ENCODE measurements at places on chromosomes 5 and 9. TPM values are rescaled to one million over a fixed set of nuclear protein-coding genes. Genes with fewer than 3 reads are reported as not detected.

The IL5 gene
- polyA plus RNA-seq, result not detected

The STPG3 gene
- polyA plus RNA-seq, result not detected

The KIF12 gene
- polyA plus RNA-seq, result 4.2 TPM

The NRG2 gene
- polyA plus RNA-seq, result 0.37 TPM

The TNC gene
- polyA plus RNA-seq, result 0.89 TPM

The FCN2 gene
- polyA plus RNA-seq, result not detected

The UGT3A1 gene
- polyA plus RNA-seq, result 1.6 TPM

The BTNL8 gene
- not detected for polyA plus RNA-seq

The SLIT3 gene
- polyA plus RNA-seq, result 0.71 TPM

The MYOZ3 gene
- polyA plus RNA-seq, result 12.7 TPM

The FBP1 gene
- 3.0 TPM for polyA plus RNA-seq

Measured in GM23338 (cell line).